ENCODE measurements at places on chromosomes 12 and 14.

DNA sequence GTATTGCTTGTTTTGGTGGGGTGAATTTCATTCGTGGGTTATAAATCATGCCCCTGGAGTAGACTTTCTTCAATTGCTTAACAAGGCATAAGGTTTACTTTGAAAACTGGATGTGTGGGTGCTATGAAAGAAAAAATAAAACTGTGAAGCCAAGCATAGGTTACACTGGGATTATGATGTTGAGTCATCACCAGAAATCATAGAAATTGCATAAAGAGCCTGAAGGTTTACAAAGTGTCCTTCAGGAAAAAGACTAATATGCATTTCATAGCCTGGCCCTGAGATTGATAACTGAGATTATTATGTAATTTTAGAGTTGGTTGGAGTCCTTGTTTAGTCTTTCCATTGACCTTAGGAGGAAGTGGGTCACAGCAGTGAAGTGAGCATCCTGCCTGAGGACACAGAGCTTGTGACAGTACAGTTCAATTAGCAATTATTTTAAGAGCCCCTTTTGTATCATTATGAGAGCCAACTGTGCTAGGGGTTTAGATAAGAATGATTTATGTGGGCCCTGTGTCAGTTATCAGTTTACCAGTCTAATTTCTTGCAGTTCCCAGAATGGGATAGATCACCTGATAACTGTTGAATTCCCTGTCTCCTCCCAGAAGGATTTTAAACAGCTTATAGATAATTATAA is 13.6 kb downstream of the LRRK2 start:
- no peak for DNase-seq

- DNase-seq = no peak
Measured at GRCh38 chr12:113062502-113063395, 6.2 kb downstream of the DTX1 start.

DNA sequence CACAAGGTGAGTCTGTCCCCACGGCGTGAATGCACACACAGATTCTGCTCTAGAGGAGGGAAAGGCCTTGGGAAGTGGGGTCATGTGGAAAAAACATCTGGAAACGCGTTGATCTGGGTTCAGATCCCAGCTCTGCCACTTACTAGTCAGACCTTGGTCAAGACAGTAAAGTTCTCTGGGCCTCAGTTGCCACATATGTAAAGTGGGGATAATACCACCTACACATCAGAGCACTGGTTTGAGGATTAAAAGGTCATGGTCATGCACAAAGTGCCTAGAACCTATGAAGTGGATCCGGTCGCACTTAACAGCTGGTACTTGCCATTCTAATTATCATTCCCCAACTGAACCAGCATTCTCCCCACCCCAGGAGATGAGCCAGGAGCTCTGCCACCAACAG is 4.7 kb downstream of the PLEKHG6 start:
- no peak for DNase-seq

GRCh38 chr14:100239211-100239839 is 381 bp downstream of the YY1 start:
- peak; percentile 15 for DNase-seq

- peak; percentile 12 for DNase-seq
Measured at GRCh38 chr14:63388766-63389431, 70.2 kb upstream of the GPHB5 start.

DNA sequence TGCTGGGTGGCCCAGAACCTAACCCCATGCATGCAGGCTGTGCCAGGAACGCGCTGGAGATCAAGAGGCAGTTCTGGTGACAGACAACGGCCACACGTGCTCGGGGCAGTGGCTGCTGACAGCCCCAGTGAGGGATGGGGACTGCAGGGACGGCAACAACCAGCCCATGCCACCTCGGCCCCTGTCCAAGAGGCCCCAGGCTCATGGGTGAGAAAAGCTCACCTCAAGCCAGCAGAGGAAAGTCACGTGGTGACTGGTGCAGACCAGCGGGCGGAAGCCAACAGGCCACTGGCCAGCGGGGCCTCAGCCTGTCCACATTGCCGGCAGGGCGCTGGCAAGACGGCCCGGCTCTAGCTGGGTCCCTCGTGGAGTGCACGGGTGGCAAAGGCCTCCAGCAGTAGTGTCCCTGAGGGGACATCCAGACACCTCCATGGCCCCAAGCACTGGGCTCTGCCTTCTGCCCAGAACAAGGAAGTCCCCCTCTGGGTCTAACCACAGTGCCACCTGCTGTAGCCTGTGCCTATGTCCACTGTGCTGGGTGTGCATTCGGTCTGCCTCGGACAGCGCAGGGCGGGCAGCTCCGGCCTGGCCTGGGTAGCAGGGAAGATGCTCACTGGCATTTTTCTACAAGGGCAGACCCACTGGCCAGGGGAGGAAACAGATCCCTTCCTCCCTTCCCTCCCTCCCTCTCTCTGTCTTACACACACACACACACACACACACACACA is 134.1 kb downstream of the NCOR2 start:
- peak; percentile 68 for DNase-seq

- no peak for DNase-seq
Measured at GRCh38 chr12:131383741-131384543, 326.9 kb upstream of the SFSWAP start.

DNA sequence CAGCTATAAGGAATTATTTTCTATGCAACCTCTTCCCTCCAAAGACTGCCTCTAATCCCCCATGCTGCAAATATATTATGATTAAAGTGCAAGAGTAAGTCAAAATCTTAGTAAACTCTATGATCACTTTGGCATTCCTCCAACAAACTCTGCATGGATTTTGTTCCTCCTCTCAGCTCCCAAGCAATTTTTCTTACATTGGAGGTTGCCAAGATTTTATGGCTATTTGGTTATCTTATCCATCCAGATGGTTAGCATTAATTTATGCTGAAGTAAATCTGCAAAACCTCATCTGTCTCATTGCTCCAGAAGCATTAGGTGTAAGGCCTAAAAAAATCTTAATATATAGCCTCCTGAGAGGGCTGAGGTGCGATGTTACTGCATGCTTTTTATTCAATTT is 228.1 kb downstream of the CHST11 start:
- DNase-seq = no peak

DNA sequence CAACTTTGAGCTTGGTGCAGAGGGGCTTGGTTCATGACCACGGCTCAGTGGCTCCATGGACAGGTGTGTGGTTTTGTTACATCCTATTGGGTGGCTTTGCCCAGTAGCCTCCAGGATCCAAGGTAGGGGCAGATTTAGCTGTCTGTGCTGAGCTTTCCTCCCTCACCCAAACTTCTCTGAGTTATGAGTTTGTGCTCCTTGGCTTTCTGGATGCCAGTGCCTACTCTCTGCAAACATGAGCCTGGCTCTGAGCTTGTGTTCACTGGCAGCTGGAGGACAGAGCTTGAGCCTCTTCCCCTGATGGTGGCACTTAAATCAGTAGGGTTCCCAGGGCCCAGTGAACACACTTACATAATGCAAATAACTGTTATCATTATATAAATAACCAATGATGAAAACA is 45.3 kb upstream of the HECTD1 start:
- no peak for DNase-seq

DNA sequence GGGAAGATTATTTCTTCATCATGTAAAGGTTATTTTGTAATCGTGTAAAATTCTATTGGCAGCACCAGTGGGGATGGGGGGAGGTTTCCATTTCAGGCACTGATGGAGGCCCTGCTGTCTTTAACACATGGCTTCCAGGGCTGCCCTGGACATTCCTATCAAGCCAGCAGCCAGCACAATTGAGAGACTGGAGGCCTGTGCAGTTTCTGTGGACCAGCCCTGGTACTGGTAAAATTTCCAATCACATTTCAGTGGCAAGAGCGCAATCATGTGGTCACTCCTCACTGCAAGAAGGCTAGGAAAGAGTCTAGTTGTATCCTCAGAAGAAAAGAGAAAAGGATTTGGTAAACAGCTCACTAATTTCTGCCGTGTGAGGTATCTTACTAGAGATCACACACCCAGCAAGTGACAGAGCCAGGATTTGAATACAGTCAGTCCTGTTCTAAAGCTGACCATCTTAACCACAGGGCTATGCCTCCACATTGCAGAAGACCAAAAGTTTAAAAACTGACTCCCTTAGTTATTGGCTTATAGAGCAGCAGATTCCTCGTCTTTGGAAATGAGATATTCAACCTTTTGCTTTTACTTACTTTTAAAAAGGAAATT is 179.4 kb upstream of the ARHGAP5 start:
- no peak for DNase-seq

DNA sequence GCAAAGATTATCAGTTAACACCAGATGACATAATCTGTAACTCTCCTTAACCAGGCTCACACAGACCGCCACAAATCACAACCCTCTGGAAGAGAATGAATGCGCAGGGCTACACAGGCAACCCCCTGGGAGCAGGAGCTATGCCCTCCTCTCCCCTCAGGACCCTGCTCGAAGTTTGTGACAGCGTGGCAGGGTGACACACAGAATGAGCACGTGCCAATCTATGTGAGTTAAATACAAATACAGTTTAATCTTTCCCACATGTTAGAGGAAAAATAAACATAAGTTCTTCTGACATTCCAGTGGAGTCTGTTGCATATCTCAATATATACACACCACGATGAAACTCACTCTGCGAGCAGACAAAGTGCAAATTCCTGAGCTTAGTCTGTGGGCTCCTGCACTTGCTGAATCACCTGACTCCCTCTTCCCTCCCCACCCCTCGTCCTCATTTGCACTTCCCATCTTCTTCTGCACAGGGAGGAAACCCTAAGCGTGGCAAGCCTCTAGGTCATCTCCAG is 37.6 kb downstream of the BCAT1 start:
- DNase-seq = peak; percentile 11

DNA sequence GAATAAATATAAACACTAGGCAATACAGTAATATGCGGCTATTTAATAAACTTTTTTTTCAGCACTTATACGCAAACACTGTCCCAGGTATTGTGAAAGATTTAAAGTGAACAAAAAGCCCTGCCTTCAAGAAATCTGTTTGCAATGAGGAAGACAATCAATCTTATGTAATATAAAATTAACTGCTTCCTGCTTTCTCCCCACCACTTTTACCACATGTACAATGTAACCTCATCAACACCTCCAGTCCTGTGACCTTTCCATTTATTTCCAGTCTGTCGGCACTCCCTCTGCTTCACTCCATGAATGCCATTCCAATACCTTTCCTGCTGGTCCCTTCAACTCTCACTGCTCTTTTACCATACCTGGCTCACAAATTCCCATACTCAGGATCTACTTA is 10.5 kb downstream of the SNX6 start:
- DNase-seq = no peak

DNA sequence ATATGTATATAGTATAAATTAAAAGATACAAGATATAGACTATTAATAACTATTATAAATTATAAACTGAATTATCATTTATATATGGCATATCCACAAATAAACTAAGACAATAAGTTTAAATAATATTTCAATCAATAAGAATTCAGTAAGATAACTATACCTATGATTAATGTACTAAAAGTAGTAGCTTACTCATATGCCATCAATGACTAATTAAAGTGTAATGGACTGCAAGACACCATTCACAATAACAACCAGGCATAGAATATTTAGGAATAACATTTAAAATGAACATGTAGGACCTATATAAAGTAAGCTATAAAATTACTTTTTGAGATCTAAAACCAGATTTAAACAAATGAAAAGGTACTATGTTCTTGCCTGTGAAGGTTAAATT is 18.8 kb downstream of the KCNC2 start:
- no peak for DNase-seq

DNA sequence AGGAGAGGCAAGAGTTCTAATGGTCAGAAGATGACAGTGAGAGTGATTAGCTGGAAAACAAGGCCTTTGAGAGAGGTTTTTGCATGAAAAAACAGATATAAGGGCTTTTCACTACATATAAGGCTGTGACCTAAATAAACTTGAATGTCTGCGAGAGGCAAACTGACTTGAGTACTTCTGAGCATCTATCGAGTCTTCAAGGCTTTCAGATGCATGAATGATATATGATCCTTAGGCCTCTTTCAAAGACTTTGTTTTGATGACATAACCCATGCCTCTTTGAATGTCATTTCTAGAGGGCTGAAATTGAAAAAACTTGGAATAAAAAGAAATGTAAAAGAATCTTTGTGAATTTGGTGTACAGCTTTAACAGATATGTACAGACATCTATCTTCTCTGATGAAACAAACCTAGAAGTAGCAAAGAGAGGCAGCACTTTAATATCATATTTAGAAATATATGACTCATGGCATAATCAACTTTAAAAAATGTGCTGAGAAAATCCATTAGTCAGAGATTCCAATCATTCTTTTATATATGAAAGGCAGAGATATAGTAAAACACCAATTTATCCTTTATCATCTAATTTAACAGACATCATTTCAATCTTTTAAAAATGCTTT is 72.6 kb downstream of the PPM1H start:
- DNase-seq = no peak

DNA sequence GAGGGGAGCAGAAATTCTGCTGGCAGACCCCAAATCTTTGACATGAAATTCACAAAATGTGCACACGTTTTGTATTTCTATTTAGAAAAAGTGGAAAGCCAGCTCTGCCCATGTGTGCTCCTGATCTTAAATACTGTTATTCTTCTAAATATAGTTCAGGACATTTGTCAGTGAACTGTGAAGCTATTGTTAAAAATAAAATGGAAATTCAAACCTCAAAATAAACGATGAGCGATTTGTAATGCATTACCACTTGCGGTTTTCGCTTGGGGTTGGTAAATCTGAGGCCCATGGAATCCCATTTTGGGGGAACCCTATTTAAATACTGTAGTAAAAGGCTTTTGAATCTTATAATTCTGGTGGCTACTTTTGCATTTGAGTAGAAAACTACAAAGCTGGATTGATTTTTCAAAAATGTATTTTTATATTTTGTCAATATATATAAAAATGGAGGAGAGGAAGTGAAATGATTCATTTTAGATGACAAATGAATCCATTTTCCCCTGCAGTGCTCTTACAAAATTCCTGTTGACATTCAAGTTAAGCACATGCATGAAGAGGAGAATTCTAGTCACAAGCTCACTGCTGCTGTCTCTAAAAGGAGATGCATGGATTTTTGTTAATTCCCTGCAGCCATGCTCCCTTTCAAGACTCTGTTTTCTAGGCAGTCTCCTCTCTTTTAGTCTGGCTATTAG is 47.1 kb downstream of the FLRT2 start:
- DNase-seq = no peak

DNA sequence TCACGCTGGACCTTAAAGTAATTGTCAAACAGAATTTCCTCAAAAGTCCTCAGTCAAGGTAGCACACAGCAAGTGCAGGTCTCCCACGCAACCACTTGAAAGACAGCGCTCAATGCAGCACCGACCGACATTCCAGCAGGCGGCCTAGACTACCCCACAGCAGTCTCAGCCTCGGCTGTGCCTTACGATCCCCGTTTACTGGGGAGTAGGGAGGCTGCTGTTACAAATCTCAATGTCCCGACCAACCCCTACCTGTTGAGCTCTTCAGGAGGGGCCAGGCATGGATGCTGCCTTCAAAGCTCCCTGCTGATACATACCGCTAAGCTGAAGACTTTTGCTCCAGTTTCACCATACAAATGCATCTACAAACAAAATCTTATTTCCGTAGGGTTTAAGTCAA is 21.8 kb downstream of the VPS37B start:
- DNase-seq = no peak

DNA sequence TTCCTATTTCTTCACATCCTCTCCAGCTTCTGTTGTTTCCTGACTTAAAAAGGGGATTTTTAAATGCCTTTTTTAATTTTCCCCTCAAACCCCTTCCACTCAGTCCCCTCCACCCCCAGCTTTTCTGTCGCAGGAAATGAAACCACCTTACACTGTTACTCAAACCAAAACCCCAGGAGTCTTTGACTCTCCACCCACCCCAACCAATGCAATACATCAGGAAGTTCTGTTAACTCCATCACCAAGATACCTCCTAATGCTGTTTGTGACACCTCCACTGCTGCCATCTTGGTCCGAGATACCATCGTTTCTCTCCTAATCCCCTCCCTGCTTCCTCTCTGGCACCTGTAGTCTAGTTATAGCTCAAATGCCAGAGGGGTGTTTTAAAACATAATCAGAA is 25.4 kb upstream of the CPM start:
- no peak for DNase-seq
